ENCODE measurements at places on chromosomes 5 and 9.
A peak's percentile ranks its signal among the peaks of the same experiment; 100 is the strongest.

GRCh38 chr5:90000351-90000750 is 409.2 kb downstream of the CETN3 start:
- DNase-seq, result no peak

- DNase-seq, result no peak
Measured at GRCh38 chr5:171495122-171495700, 75.8 kb downstream of the FGF18 start.

DNA sequence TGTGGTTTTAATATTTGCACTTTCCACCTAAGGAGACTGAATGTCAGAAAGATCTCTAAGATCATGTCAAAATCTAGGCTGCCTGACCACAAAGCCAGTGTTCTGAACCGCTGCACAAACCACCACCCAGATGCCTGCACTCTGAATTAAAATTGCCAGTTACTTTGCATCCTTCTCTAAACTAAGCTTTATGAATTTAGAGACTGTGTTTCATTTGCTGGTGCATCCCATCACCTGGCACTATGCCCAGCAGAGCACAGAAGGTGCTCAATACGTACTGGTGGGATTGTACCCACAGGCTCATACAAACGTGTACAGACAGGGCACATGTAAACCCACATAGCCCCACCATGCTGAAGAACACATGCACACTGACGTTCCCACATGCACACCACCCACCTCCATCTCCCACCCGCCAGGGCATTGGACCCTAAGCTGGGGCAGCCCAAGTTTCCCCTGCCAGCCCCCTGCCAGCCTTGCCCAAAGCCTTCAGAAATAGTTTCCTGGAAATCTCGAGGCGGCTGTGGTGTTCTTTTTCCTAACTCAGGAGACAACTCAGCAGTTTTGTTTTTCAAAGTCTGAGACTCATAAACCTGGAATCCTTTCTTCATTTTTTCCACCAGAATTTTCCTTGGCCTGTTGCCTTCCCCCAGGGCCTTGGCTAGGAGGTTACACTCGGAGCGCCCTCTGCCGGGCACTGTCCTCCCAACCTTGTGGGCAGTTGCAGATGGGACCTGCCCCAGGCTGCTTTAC is 9.6 kb upstream of the TRAF1 start:
- DNase-seq, result peak; percentile 53

GRCh38 chr5:55347786-55348185 is 40.0 kb downstream of the MTREX start:
- no peak for DNase-seq

DNA sequence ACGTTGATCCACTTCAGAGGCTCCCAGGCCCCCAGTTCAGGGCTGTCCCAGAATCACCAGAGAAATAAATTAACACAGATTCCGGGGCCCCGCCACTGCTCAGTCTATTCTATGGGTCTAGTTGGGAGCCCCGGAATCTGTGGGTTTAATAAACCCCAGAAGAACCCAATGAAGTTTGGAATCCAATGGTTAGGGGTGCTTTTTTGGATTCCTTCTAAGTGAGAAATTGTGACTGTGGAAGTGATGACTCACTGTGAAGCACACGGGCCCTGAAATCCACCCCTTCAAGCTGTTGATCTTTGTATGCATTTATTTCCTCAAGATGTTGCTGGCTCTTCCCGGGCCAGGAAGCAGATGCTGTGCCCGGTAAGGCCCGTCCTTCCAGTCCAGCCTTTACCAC is 57.3 kb upstream of the SLC28A3 start:
- no peak for DNase-seq

- peak; percentile 67 for DNase-seq
Measured at GRCh38 chr5:68898951-68899471, 194.8 kb upstream of the SLC30A5 start.

- no peak for DNase-seq
Measured at GRCh38 chr9:113921396-113921925, 45.4 kb downstream of the ZNF618 start.

DNA sequence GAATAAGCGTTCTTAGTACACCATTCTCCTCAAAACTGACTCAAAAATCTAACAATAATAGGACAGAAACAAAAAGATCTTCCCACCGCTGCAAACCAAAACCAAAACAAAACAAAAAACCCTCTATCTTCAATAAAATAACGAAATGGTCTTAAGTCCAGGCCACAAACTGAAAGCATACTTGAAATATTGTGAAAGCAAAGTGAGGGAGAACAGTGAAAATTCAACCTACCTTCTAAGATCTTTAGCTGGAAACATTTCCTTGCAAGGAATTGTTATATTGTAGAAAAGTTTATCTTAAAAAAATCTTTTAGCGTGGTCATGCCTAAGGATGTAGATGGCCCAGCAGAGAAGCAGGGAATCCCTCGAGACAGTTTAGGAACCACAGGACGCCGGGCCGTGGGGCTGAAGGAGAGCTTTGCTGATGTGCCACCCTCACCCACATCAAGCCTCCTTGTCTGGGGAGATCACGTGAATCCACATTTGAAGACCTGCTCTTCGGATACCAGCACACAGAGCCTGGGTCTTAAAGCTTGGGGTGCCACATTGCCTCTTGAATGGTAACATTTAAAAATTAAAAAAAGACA is 27.8 kb upstream of the LVRN start:
- DNase-seq, result no peak

DNA sequence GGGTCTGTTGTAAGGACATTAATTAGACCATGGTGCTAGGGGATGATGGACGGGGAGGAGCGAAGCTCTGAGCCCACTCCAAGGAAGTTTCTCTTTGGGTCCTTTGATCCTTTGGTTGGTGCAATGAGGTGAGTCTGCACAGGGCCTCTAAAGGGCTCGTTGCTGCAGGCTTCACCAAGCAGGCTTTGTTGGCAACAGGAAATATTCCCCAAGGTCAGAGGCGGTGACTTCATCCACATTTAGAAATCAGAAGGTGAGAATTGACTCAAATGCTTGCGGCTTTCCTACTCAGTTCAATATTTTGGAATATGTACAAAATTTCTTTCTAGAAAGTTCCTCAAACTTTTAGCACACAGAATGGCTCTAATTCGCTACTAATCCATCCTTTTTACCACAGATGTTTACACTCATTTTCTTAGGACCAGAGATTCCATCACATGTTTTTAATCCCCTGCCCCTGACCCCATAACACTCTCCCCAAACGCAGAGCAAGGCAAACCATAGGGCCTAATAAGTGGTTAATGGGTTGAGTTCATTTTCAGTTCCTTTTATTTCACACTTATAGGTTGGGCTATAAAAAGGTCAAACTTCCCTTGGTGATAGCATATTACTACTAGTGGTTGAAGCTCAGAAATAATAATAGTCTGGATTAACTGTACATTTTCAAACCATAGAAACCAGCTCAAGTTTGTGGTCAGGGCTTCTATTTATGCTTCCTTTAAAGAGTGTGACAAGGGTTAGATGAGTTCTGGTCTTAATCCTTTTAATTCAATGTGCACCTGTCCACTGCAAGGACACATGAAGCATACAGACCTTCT is 37.3 kb upstream of the TMEM252 start:
- no peak for DNase-seq

DNA sequence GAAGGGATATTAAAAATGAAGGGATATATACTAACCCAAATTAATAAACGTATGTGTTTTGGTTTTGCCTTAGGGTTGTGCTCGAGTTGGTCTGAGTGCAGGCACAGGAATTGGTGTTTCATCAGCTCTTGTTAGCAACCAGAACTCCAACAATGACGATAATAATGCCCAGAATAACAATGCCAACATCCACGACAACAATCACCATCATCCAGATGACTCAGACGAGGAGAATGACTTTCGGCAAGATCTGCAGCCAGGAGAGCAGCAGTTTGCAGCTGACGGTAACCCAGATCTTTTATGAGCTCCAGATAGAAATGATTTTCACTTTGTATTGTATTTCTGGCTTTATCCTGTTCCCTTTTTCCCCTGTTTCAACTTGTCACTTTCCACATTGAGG is 33.2 kb downstream of the FBXO38 start:
- no peak for DNase-seq

GRCh38 chr9:136955943-136956335 is 3.9 kb downstream of the LCN12 start:
- DNase-seq, result no peak

DNA sequence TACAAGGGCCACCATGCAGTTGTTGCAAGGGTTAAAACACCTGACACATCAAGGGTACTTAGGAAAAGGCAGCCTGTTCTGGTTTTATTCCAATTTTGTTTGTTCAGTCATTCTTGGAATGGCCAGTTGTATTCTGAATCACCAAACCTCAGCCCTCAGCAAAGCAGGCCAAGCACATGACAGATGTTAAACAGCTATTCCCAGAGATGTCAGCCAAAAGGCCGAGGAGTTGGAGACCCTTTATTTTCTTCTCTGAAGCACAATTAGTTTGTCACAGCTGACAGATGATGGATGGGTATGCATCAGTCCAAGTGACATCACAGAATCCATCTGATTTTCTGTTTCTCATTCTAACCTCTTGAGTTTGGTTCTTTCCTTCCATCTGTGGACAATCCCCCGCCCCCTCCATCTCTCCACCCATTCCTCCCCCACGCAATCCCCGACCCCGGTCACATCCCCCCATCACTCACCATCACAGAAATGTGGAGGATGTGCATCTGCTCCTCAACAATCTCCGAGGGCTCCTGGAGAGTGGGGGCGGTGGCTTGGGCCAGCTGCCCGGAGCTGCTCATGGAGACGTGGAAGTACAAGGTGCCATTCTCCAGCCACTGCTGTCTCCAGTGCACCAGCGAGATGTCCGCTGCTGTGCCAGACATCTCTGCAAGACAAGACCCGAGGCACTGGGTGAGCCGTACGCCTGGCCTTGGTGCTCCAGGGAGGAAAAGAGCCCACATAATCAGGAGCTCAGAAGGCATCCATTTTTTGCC is 123.8 kb downstream of the ASTN2 start:
- DNase-seq, result no peak

- no peak for DNase-seq
Measured at GRCh38 chr5:80990971-80991370, 30.8 kb downstream of the RASGRF2 start.

DNA sequence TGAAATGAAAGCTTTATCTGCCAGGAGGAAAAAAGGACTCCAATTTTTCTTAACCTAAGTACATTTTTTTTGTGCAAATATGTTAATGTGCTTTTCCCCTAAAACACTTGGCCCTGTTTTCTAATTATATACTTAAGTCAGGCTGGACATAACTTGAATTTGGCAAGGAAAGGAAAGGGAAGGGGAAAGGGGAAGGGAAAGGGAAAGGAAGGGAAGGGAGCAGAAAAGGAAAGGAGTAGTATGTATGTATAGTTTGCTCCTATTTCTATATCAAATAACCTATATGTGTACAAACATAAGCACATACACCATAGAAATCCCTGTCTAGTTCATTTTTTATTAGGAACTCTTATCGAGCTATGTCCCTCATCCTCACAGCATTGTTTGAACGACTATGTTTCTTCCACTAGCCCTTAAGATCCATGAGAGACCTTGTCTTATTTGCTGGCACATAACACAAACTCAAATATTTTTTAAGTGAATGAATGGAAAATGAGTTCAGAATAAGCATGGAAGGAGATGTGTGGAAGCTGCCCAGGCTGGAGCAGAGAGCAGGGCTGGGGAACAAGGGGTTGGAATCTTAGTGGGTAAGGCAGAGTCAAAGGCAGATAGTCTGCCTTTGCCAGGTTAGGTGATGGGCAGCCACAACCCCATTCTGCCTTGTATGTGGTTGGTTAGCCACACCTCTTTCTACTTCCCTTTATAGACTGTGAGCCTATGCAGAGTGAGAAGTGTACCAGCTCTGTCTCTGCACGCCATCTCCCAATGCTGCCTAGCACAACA is 70.0 kb downstream of the KLHL3 start:
- DNase-seq, result no peak

- DNase-seq, result no peak
Measured at GRCh38 chr9:133534346-133535291, at the start of gene ADAMTSL2. TSS of gene ADAMTSL2 (plus strand) at chr9:133534704. CDS start at chr9:133536713, 2,009 bp downstream.

- DNase-seq, result no peak
Measured at GRCh38 chr5:135851186-135851914, 16.9 kb downstream of the SLC25A48 start.

- DNase-seq, result no peak
Measured at GRCh38 chr9:88013607-88014006, 39.3 kb upstream of the CDK20 start.

GRCh38 chr5:27578279-27578678 is 539.9 kb upstream of the CDH9 start:
- DNase-seq, result no peak

- DNase-seq, result no peak
Measured at GRCh38 chr5:20678814-20679298, 690.9 kb upstream of the CDH18 start.

GRCh38 chr5:53237876-53238275 is 128.3 kb upstream of the MOCS2 start:
- DNase-seq, result no peak

DNA sequence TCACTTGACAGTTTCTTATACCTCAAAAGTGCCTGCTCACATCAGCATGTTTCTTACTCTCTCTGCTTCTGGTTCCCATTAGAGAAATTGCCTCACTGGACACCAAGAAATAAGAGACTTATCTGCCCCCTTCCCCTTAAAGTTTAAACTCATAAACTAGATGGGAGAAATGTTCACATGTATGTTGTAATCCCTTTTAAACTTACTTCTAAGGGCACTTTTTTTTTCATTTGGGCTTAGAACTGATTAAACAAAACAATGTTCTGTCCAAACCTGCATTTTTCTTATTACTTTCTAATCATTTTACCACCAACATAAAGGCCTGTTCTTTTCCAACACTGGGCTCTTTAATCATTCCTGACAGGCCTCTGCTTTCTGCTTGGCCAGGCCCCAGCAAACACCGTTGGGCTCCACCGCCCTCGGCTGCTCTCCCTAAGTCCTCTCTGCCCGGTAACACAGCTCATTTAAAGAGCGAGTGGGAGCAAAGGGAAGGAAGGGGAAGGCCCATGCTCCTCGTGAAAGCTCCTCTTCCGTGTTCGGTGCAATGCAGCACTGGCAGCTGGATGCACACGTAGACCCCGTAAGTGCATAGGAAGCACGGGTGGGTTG is 53.4 kb downstream of the ROR2 start:
- DNase-seq, result no peak

DNA sequence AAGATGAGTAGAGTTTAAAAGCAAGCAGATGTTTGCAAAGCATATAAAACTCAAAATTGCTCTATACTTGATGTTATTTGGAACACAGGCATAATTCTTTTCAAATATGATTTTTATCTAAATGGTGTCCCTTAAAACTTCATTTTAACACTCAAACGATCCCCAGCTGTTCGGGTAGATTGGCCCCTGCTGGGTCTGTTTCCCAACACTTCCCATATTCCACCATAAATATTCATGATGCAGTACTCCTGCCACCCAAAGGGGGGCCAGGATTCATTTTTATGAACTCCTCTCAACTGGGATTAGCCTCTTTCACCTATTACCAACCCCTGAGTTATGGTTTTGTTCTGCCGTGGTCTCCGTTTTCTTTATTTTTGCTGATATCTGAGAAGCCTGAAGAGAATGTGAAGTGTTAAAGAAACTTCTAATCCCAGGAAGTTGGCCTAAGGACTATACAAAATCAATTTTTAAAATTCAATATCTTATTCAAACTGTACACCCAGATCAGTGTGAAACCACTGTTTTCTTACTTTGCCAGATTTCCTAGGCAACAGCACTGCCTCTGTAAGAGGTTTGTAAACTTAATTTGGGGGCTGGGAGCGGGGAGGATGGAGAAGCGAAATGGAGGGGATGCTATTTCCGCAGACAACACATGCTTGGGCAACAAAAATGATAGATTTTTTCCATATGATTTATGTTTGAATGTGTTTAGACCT is 384.1 kb downstream of the DMRT2 start:
- DNase-seq, result no peak

GRCh38 chr5:178489271-178489976 is 100.8 kb downstream of the COL23A1 start:
- DNase-seq, result no peak

Measured in NCI-H1048 (cell line).